ENCODE measurements at places on chromosomes 7 and 10.

DNA sequence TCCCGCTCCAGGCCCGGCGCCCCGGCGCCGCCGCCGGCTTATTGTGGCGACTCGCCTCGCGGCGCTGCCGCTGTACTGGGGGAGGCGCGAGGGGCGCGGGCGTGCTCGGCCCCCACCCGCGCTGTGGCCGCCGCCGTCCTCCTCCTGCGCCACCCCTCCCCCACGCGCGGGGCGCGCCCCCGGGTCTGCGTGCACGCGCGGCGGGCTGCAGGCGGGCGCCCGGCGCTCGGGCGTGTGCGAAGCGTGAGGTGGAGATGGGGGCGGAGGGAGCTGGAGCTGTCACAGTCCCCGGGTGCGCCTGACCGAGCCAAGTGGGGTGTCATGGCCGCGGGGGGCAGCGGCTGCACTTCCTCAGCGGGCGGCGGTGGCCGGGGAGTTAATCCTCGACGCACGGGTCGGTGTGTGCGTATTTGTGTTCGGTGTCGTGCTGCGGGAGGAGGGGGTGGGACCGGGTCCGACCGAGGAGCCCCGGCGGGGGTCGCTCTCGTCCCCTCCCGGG is 672 bp downstream of the LCOR start:
- peak; percentile 86 for DNase-seq

DNA sequence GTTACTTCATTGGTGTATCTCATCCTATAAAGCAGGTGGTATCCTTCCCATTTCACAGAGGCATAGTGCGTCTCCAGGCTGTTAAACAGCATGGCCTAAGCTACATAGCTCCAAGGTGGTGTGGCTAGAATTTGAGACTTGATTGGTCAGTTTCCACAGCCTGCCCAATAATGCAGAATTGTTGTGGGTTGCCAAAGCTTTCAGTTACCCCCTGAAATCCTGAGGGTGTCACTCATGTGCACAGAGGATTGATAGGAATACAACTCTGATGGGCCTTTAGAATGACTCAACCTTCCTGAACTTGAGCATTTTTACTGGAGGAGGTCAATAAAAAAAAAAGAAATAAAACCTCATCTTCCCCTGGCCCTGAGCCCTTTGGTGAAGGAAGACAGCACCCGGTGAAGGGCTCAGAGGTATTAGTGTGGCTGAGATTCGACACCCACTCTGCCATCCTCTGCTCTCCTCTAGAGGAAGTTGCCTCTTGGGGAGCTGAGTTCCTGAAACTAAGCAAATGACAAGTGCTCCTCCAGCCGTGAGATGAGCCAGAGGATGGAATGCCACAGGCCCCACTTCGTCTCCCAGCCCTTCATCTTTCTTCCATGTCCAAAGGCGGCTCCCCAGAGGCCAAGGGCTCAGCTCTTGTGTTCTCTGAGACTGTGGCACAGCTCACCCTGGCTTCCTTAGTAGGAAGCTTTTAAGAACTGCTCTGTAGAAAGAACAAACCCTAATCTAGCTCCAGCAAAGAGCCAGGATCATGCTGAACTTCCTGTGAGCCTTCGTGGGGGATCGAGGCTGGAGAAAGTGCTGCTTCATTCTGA is 1.0 kb downstream of the ACSL5 start:
- DNase-seq, result peak; percentile 9

- no peak for DNase-seq
Observed at GRCh38 chr10:107689323-107689722, 524.8 kb upstream of the SORCS1 start.

DNA sequence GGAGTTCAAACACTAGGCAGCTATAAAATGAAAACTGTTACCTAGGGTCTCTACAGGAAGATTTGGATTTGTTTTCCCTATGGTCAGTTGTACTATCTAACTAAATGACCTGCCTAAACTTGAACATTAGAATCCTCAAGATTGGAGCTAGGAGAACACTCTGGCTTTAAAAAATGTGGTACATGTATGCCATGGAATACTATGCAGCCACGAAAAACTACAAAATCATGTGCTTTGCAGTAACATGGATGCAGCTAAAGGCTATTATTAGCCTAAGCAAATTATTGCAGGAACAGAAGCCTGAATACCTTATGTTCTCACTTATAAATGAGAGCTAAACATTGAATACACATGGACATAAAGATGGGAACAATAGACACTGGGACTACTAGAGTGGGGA is 87.1 kb upstream of the MAGI2 start:
- DNase-seq, result no peak

GRCh38 chr7:92595281-92595680 is 5.1 kb upstream of the FAM133B start:
- no peak for DNase-seq

- DNase-seq, result no peak
Observed at GRCh38 chr7:130874071-130874915, 140.3 kb upstream of the KLF14 start.
